ENCODE measurements at places on chromosomes 12 and 14.

- peak; percentile 70 for DNase-seq
Measured at GRCh38 chr14:74401504-74402241, 24.3 kb downstream of the SYNDIG1L start.

- no peak for DNase-seq
Measured at GRCh38 chr12:96617178-96617577, 127.8 kb downstream of the CFAP54 start.

- no peak for DNase-seq
Measured at GRCh38 chr12:93378998-93379325, 1.2 kb downstream of the NUDT4 start.

DNA sequence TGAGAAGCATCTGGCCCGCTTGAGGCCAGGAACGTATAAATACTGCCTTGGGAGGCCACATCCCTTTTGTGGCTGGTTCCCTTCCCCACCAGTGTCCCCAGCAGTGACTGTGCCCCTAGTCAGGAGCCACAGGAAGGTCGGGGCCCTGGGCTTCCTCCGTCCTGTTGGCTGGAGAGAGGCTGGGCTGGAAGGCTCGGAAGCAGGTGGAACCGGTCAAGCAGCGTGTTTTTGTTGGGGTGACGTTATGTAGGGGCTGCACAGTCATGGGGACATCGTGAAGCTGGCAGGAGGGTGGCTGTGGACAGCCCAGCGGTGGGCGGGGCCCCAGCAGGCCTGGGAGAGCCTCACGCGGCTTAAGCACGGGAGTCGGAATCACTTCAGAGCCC is 10.1 kb downstream of the XRCC3 start:
- no peak for DNase-seq

- DNase-seq: no peak
Measured at GRCh38 chr12:115694564-115694963, 582.9 kb downstream of the MED13L start.

DNA sequence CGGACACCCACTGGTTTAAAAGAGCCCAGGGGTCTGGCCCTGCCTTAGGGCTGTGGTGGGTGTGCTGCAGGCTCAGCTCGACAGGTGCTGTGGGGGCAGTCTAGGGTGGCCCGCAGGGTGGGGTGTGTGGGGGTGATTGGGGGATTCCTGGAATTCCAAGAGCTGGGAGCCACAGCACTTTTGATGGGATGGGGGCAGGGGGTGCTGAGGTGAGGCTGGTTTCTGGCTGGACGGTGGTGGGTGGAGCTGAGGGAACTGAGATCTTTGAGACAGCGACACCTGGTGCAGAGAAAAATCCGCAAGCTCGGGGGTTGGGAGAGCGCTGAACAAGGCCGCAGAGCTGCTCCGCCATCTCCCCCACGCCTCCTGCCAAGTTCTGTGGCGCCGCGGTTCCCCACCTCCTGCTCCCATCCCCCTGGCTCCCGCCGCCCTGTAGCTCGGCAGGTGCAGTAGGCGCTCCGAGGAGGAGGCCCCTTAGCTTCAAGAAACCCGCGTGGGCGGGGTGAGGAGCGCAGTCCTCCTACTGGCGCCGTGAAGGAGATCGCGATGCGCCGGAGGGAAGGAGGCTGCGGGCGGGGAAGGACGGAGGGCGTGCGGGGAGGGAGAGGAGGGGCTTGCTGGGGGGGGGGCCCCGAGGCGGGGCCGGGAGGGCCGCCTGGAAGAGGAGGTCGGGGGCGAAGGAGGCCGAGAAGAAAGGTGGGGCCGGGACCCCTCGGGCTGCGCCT is 1.3 kb upstream of the TEDC1 start:
- peak; percentile 80 for DNase-seq

Measured in GM12892 (cell line).